GM03348 (cell line): ENCODE measurements at places on chromosomes 1 and 21.

GRCh38 chr1:46005594-46005993, 126.8 kb downstream of the PIK3R3 start:
- no peak for DNase-seq

GRCh38 chr1:201020040-201020591, 3.4 kb downstream of the KIF21B start:
- no peak for DNase-seq

DNA sequence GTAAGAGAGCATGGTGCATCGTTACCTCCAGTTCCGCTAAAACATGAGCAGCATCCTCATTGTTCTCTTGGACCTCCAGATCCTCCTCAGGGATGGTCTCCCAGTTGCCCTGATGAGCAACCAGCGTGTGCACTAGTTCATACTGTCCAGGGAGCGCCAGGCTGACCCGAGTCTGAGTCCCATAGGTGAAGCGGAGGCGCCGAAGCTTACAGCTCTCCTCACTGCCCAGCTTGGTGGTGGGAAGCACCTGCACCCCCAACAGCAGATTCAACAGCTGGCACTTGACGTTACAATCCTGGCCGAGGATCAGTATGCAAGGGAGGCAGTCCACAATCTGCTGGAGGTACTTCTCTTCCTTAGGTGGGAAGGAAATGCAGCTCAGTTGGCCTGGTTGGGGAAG, 24.1 kb downstream of the DSTYK start:
- no peak for DNase-seq

DNA sequence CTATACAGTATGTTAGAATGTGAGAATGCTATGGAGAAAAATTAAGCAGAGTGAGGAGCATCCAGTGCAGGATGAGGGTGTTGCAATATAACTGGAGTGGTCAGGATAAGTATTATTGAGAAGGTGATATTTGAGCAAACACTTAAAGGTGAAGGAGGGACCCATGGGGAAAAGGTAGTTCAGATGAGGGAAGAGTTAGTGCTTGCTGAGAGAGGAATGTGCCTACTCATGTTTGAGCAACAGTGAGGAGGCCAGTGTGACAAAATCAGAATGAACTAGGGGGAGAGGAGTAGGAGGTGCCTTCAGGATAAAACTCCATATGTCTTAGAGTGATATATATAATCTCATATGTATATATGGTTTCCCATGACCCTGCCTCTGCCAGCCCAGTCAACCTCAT, 6.2 kb upstream of the TRIM45 start:
- peak; percentile 15 for DNase-seq

- DNase-seq, result no peak
These were observed 17.6 kb downstream of the ESRRG start for GRCh38 chr1:216705676-216706075.

DNA sequence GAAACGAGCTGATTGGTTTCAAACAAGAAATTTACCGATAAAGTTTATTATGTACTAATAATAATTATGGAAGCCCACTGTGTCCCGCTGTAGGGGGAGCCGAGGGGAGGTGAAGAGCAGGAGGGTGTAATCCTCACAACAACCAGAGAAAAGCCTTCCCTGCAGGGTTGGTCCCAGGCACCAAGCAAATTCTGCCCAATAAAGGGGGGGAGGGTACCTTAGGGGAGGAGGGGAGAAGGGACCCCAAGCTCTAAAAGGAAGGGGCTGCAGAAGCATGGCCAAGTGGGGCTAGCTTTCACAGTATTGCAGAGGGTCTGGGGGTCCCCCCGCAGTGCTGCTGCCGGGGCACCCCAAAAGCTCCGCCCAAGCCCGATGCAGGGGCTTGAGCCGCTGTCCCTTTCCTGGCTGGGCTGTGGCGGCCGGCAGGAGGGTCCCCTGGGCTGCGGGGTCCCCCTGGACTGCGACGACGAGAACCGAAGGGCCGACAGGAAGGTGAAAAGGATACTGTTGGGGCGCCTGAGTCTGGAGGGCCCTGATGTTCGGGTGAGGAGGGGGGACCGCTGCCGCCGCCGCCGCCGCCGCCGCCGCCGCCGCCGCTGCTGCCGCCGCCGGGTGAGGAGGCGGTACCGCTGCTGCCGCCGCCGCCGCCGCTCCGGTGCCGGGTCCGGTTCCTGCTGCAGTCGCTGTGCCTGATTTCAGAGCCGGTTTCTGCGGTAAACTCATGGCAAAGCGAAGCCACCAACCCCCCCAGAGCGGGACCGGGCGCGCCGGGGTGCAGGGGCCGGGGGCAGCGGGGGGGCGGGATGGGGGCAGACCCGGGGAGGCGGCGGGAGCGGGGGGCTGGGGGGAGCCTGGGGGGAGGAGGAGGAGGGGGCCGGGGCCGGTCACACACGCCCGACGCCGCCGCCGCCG, 771 bp downstream of the EIF4G3 start:
- DNase-seq, result peak; percentile 45

- no peak for DNase-seq
These were observed 13.2 kb downstream of the ESRRG start for GRCh38 chr1:216710055-216710454.

GRCh38 chr21:25635310-25635709, 3.7 kb upstream of the JAM2 start:
- DNase-seq, result no peak

DNA sequence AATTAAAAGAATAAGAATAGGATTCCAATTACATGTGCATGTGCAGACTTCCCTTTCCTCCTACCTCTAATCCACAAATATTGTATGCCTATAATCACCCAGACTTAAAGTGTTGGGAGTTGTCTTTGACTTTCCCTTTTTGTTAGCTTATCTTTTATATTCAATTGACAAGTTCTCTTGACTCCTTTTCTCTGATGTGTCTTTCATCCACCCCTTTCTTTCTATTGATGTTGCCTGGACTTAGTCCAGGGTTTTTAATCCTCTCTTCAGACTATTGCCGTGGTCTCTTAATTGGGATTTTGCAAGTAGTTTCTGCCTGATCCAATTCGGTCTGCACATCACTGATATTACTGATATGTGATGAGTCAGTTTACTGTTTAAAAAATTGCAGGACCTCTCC, 170.9 kb downstream of the LHX8 start:
- no peak for DNase-seq

DNA sequence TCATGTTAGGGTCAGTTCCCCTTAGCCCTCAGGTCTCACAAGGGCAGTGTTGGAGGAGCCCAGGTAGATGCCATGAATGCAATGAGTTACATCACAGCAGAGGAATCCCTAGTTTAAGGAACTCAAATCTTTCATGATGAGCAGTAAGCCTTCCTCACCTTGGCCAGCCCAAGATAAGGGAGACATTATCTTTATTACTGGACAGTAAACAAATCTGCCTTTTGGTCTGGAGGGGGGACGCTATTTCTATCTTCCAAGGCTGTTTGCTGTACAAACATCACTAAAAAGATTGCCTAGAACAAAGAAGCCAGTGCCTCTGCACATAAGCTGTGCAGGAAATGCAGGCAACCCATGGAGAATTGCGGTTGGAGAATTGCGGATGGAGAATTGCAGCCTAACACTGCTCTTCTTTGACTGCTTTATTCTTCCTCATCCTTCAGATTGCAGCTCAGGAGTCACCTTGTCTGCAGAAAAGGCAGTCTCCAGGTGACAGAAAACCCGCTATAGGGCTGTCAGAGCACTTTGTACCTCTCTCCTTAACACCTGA, 2.3 kb upstream of the CHI3L1 start:
- no peak for DNase-seq

DNA sequence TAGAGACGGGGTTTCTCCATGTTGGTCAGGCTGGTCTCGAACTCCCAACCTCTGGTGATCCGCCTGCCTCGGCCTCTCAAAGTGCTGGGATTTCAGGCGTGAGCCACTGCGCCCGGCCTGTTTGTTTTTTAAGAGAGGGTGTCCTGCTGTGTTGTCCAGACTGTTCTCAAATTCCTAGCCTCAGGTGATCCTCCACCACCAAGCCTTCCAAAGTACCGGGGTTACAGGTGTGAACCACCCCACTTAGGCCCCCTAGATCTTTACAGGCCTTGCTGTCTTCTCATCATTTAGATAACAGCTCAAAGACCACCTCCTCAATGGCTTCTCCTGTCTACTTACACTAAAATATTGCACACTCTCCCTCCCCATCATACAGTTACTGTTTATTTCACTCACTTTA, 6.3 kb downstream of the SESN2 start:
- DNase-seq, result no peak

GRCh38 chr21:41776778-41777177, 9.9 kb upstream of the RIPK4 start:
- DNase-seq, result no peak

DNA sequence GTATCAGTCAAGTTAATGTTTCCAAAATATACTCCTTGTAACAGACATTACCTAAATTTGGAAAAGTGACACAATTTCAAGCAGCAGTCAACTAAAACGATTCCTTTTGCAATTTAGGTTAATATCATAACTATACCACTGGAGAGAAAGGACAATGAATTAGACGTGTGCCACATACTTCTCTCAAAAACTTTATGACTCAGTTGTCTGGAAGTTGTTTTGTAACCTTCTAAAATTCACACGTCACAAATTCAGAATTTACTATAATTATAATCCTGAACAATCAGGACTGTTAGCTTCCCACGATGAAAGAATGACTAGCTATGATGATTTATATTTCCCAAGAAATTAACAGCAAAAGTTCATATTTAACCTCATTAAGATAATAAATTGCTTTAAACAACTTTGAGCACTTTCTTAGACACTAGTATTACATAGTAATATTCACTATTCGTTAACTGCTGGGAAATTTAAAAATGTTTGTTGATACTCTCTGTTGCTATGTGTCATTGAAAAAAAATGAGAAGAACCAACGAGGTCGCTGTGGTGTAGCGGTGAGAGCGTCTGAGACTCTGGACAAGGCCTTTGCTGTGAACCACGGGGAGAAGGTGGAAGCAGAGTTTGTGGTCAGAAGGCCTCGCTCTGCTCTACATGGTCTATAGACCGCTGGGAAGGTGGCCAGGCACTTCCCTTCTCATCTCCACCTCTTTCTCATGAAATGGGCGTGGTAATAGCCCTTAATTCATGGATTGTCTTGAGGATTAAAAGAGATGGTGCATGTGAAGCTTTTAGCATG, 27.9 kb upstream of the BATF3 start:
- DNase-seq, result peak; percentile 44

DNA sequence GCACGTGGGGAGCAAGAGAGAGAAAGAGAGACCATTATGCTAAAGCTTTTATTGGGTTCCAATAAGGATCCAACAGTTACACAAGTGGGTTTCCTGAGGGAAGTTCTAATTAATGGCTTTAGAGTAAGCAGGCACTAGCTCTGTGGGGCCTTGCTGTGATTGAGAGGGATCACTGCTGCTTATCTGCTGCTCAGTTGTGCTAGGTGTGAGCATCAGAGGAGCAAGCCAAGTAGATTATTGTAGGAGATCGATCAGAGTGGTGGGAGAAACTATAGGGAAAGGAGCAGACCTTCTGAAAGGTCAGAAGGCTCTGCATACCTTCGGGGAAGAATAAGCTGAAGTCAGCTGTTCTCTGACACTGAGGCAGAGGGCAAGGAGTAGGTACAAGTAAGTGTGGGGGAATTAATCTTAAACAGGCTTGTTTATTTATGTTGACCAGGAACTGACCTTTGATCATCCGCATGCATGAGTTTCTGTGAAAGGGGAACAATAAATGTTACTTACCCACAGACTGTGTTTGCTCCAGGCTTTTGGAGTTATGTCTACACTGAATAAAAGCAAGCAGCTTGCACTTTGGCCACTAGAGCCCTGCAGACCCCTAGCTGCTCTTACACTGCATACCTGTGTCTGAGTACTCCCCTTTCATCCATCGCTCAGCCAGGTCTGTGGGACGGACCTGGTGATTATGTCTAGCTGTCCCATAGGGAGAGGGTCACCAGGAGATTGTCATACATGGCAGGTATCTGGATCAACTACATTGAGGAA, 89.7 kb downstream of the TNNI3K start:
- DNase-seq, result no peak
